ENCODE measurements at places on chromosomes 5 and 9. TPM values are rescaled to one million over a fixed set of nuclear protein-coding genes. Genes with fewer than 3 reads are reported as not detected.

DNA sequence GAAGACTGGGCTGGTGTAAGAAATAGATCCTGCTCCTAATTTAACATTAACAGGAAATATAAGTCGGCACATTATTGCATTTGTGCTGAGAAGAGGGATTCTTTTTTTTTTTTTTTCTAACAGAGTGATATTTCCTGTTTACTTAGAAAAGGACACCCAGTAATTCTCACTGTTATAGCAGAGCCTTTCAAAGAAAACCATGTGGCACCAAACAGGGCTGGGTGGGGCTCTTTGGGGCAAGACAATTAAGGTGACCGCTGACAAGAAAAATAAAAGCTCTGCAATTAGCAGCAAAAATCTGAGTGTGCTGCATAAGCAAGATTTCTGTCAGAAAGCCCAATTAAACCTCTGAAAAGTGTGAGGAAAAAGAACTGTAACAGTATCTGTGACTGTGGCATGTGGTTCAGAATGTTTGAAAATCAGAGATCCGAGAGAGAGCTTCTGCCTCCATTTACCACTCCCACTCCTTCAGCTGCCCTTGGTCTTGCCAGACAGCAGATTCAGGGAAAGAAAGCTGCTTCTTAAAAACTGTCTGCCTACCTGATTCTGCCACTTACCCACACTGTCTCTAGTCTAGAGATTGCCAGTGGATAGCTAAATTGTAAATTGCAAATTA, 77.1 kb upstream of the IQGAP2 start:
- no peak for DNase-seq

- DNase-seq: no peak
Measured at GRCh38 chr5:154849791-154850201, 607 bp downstream of the FAXDC2 start.

GRCh38 chr9:78565481-78565880, 268.6 kb downstream of the PSAT1 start:
- no peak for DNase-seq

GRCh38 chr5:145293716-145294115, 541.4 kb downstream of the PRELID2 start:
- no peak for DNase-seq

DNA sequence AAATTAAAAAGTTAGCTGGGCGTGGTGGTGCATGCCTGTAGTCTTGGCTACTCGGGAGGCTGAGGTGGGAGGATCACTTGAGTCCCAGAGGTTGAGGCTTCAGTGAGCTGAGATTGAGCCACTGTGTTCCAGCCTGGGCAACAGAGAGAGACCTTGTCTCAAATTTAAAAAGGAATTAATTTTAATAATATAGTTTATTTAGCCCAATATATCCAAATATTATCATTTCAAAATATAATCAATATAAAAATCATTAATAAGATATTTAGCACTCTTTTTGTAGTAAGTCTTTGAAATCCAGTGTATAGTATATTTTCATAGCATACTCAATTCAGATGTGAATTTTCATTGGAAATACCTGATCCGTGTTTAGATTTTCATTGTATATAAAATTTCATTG, 43.2 kb upstream of the ORM1 start:
- DNase-seq: no peak

Gene OSTF1
- total RNA-seq: 38.2 TPM
